ENCODE measurements at places on chromosomes 5 and 9.

- no peak for DNase-seq
These were observed 22.8 kb upstream of the RNU6ATAC start for GRCh38 chr9:134187110-134187531.

DNA sequence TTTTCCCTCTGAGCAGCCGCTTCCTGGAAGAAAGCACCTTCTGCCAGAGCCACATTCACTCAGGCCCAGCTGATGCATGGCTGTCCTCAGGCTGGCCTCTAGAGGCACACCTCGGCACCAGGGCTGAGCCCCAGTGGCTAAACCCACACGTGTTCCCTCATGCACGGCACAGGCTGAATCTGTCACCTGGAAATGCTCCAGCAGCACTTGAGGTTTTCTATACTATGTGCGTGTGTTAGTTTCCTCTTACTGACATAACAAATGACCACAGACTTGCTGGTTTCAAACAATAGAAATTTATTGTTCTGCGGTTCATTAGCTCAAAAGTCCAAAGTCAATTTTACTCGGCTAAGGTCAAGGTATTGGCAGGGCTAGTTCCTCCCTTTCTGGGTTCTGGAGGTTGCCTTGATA, 141.4 kb downstream of the LRRC70 start:
- peak; percentile 23 for DNase-seq

GRCh38 chr9:1018121-1018520, 32.0 kb upstream of the DMRT2 start:
- peak; percentile 15 for DNase-seq

DNA sequence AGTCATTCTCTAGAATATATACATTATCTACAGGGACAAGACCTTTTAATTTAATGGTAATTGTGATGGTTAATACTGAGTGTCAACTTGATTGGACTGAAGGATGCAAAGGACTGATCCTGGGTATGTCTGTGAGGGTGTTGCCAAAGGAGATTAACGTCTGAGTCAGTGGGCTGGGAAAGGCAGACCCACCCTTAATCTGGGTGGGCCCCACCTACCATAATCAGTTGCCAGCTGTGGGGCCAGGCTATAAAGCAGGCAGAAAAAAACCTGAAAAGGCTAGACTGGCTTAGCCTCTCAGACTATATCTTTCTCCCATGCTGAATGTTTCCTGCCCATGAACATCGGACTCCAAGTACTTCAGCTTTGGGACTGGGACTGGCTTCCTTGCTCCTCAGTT, 112.2 kb upstream of the SMC2 start:
- no peak for DNase-seq

- peak; percentile 44 for DNase-seq
These were observed 36.4 kb downstream of the JADE2 start for GRCh38 chr5:134561871-134562296.

- DNase-seq = no peak
These were observed 136.2 kb upstream of the LPCAT1 start for GRCh38 chr5:1660001-1660400.

Measured in HFFc6 (cell line).